Inflammatory macrophage treated with lipopolysaccharide for 1 hour (primary cell): ENCODE measurements at places on chromosomes 16 and 17.

- DNase-seq: no peak
Observed at GRCh38 chr16:77043076-77043475, 147.9 kb upstream of the MON1B start.

DNA sequence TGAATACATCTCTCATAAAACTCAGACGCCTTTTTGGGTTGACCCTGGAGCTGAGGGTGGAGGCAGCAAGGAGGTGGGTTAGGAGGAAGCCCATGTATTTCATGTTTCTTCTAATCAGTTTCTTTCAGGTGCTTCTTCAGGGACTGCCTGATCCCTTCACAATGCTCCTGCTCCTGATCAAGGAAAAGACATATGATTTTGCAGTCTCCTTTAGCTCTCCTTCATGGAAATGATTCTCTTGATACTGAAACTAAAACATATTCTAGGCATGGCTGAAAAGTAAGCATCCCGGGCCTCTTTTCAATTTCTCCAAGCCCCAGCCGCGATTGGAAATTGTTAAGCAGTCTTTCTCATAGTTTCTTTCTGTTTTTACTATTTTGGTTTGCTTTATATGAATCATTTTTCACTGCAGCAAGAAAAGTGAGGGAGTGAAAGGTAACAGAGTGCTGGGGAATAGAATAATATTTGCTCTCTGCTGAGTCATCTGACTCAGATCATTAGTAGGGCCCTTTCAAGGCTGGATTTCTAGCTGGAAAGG lies 730.7 kb downstream of the CDH11 start:
- no peak for DNase-seq

GRCh38 chr17:81207610-81208581 lies 14.9 kb downstream of the CEP131 start:
- DNase-seq: no peak

GRCh38 chr16:57635266-57636097 lies 7.1 kb downstream of the ADGRG1 start:
- DNase-seq: no peak

- DNase-seq: no peak
Observed at GRCh38 chr16:88550246-88550661, 19.9 kb upstream of the ZC3H18 start.

DNA sequence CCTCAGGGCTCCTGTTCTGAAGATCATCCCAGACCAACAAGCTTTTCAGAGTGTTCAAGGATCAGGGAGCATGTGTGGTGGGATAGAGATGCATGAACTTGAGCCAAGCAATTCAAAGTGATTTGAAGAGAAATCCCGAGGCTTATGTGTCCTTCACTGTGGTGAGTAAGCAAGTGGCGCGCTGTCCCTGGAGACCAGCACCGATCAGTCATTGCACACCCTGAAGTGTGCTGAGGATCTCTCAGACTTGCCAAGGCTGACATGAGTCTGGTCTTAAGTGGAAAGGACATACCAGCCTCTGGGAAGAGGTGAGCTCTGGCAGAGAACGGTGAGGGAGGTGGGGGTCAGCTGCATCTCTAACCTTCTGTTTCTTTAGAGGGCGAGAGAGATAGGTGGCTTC lies 43.8 kb upstream of the CDH13 start:
- no peak for DNase-seq

DNA sequence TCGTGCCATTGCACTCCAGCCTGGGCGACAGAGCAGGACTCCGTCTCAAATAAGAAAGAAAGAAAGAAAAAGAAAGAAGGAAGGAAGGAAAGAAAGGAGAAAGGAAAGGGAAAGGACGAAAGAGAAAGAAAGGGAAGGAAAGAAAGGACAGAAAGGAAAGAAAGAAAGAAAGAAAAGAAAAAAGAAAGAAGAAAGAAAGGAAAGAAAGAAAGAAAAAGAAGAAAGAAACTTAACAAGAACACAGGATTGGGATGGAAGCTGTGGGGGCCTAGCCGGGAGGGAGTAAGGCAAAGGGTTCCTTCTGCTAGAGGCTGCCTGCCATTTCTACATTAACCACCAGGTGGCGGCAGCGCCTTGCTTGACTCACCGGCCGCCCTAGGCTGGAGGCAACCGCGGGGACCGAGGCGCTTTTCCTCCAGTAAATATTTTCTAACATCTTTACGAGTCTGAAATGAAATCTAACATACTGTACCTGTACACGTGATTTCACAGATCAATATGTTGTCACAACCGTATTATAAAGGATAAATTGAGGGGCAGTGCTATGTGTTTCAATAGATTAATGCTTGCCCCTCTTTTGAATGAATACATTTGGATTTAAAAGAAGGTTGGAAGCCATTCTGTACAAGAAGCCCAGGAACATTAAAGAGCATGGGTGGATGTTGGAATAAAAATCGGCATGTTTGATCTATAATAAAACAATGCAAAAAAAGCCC lies 6.1 kb downstream of the GJD3 start:
- DNase-seq: peak; percentile 99

DNA sequence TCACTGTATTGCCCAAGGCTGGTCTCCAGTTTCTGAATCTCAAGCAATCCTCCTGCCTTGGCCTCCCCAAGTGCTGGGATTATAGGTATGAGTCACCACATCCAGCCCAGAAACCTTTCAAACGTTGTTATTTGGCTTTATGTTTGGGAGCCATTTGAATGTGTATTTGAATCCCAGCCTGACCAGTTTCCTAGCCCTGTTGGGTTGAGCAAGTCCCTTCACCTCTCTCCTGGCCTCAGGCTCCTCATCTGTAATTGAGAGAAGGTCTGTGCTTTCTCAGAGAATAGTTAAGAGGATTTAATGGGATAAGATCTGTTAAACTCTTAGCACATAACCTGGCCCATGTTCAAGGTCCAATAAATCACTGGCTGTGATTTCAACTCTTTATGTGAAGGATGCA lies 385.8 kb upstream of the RBFOX1 start:
- DNase-seq: no peak

GRCh38 chr17:59073972-59074371 lies 32.7 kb downstream of the TRIM37 start:
- DNase-seq: no peak

DNA sequence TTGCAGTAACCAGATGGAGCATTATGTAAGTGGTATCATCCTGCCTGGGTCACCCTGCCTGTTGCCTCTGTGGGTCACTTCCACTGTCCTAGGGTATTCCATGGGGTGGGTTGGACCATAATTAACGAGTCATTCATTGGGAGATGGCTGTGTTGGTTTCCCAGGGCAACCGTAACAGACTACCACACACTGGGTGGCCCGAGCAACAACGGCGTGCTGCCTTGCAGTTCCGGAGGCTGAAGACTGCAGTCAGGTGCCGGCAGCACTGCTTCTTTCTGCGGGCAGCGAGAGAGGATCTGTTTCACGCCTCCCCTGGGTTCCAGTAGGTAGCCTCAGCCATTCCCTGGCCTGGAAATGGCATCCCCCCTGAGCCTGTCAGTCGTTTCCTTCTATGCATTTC lies 28.9 kb upstream of the CMIP start:
- DNase-seq: no peak

GRCh38 chr16:74768239-74768638 lies 6.4 kb downstream of the FA2H start:
- no peak for DNase-seq

GRCh38 chr16:12629271-12629670 lies 174.4 kb downstream of the CPPED1 start:
- no peak for DNase-seq
